Central memory CD4-positive, alpha-beta T cell (primary cell): ENCODE measurements at places on chromosomes 16 and 17.

DNA sequence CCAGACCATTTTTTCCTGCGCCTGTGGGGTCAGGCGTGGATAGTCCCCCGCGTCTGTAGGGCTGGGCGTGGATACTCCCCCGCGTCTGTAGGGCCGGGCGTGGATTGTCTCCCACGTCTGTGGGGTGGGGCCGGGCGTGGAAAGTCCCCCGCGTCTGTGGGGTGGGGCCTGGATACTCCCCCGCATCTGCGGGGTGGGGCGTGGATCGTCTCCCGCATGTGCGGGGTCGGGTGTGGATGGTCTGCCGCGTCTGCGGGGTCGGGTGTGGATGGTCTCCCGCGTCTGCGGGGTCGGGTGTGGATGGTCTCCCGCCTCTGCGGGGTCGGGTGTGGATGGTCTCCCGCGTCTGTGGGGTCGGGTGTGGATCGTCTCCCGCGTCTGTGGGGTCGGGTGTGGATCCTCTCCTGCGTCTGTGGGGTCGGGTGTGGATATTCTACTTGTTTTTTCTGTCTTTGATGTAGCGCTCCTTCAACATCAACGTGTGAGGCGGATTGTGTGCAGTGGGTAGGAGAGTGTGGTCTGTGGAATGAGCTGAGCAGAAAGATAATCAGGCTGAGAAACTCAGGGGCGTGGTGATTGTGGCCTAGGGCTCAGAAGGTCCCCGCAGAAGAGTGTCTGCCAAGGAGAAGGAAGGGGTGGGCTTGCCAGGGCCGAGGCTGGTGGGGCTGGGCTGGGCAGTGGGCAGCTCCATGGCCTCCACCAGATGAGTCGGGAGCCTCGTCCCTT is 3.2 kb downstream of the GNPTG start:
- no peak for DNase-seq

DNA sequence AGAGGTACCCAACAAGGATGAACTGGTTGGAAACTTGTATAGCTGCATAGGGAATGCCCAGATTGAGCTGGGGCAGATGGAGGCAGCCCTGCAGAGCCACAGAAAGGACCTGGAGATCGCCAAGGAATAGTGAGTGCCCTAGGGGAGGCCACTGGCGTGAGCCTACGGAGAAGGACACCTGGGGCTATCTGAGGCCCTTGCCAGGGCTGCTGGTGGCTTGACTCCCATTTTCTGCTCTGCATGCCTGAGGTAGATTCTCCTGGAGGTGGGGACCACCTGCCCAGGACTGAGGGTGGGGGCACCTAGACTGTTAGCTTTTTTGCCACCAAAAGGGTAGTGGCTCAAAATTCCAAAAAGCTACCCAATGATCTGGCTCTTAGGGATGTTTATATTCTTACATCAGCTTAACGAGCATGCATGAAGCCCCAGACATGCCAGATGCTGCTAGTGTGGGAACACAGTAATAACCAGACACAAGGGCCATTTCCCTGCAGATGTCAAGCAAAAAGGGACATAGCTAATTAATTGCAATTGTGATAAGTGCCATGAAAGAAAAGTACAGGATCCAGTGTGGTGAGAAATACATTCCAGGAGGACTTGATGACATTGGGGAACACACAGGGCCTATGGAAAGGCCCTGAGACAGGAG is 8.8 kb downstream of the ODAD4 start:
- no peak for DNase-seq

GRCh38 chr17:6654841-6655731 is 3.5 kb downstream of the C17orf100 start:
- DNase-seq, result no peak

DNA sequence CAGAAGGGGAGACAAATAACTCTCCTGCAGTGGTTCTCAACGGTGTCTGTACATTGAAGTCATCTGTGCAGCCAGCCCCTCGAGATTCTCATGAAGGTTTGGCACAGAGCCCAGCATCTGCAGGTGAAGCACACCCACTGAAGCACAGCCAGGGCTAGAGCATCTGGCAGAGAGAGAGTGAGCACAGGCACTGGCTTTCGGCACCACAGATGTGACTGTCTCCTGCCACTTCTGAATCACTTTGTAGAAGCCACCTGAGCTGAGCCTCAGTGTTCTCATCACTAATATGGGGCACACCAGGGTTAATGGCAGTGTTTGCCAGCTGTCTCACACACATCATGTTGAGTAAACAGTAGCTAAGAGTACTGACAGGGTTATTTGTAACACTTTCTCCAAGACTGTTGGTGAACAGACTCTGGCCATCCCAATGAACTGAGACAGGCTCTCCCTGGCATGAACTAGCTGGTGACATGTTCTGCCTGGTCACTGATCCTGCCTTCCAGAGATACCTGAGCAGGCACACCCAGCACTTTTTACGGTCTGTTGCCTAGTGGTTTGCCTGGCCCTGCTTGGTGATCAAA is 10.9 kb downstream of the HSPB9 start:
- DNase-seq, result no peak

- no peak for DNase-seq
These were observed 110.1 kb downstream of the IRX3 start for GRCh38 chr16:54176376-54176901.

DNA sequence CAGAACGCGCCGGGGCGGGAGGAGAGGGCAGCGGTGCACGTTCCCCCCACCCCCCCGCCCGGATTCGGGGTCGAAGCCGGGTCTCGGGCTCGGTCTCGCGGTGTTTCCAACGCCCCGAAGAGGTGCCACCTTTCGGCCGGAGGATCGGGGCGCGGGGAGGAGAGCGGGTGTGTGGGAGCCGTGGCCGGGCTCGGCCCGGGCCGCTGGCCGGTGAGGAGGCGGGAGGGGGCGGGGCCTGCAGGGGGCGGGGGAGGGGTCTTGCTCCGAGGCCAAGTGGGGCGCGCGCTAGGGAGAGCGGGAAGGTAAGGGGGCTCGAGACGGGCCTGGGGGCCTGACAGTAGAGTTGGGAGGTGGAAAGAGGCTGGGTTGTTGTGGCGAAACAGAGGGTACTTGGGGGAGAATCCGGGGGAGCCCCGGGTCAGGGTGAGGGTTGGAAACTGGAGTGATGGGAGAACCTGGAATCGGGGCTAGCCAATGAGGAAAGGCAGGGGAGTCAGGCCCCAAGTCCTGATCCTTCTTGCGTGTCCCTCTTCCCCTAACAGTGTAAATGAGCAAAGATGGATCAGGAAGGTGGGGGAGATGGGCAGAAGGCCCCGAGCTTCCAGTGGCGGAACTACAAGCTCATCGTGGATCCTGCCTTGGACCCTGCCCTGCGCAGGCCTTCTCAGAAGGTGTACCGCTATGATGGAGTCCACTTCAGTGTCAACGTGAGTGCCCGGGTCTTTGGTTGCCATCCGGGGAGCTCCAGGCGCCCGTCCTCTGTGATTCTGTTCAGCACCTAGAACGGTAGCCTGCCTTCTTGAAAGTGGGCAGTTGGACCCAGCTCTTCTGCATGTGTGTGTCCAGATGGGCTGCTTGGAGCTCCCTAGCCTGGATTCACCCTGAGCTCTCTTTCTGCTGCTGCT is 873 bp downstream of the SETD1A start:
- no peak for DNase-seq

GRCh38 chr17:27352448-27353032 is 58.6 kb downstream of the WSB1 start:
- no peak for DNase-seq

- no peak for DNase-seq
These were observed 62.9 kb downstream of the C16orf95 start for GRCh38 chr16:87254296-87254695.

- no peak for DNase-seq
These were observed 379.1 kb upstream of the CCL2 start for GRCh38 chr17:33875973-33876372.
